Hepatocyte (in vitro differentiated cells): ENCODE measurements at places on chromosomes 6 and 20.
A peak's percentile ranks its signal among the peaks of the same experiment; 100 is the strongest.

- peaks cover 13% of the 10 kb centered on the region for H3K4me1 ChIP-seq
- H3K36me3 ChIP-seq: no peaks in the 10 kb centered on the region
- no peak for DNase-seq
Observed at GRCh38 chr6:156862711-156863110, 85.5 kb downstream of the ARID1B start.

- no peaks in the 10 kb centered on the region for H3K4me1 ChIP-seq
- H3K36me3 ChIP-seq: no peaks in the 10 kb centered on the region
- H3K27me3 ChIP-seq: peaks cover 11% of the 10 kb centered on the region
- peak overlapping the region; percentile 80 for H3K27ac ChIP-seq
- peak overlapping the region; percentile 68 for H3K4me3 ChIP-seq
Observed at GRCh38 chr6:136551103-136551502, 881 bp upstream of the MAP7 start.

GRCh38 chr20:48455651-48456365 is 372.0 kb downstream of the PREX1 start:
- no peak overlapping the region for H3K27ac ChIP-seq
- H3K36me3 ChIP-seq: no peaks in the 10 kb centered on the region
- H3K4me1 ChIP-seq: no peaks in the 10 kb centered on the region
- H3K27me3 ChIP-seq: no peaks in the 10 kb centered on the region
- no peak overlapping the region for H3K4me3 ChIP-seq

DNA sequence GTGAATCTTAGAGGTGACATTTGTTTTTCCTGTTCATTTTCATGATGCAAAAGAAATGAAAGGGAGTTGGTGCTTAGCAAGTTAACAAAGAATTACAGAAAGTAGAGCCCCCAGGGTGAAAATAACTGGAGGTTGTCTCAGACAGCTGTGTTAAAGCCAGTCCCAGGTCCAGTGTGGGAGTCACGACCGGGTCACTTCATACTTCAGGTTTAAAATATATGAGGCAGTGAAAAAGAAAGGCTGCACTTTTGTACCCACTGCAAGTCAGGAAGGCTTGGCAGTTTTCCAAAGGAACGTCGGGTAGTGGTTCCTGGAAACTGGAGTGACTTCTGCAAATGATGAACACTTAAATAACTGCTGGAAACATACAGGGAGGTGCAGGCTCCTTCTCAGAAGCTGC is 91.5 kb upstream of the THBS2 start:
- no peak overlapping the region for H3K4me3 ChIP-seq
- no peak overlapping the region for H3K27ac ChIP-seq
- no peaks in the 10 kb centered on the region for H3K36me3 ChIP-seq

GRCh38 chr6:146861029-146861563 is 262.3 kb downstream of the ADGB start:
- no peak overlapping the region for H3K4me3 ChIP-seq
- H3K36me3 ChIP-seq: no peaks in the 10 kb centered on the region

DNA sequence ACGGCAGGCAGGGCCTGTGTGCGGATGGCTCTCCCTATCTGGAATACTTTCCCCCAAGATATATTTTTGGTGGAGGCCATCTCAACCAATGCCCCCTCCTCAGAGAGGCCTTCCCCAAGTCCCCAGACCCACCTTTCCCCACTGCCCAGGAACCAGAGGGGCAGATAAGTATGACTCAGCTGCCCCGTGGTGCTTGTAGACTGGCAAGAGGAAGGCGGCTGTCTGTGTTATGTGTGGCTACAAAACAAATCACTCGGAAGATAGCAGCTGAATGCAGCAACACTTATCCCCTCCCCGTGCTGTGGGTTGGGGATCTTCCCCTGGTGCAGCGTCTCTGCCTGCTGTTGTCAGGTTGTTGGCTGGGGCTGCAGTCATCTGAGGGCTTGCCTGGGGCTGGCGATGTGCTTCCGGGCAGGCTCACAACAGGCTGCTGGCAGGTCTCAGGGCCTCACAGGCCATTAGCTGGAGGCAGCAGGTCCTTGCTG is 7.1 kb downstream of the NPEPL1 start:
- H3K27me3 ChIP-seq: no peaks in the 10 kb centered on the region
- H3K4me1 ChIP-seq: no peaks in the 10 kb centered on the region
- H3K27ac ChIP-seq: peak overlapping the region; percentile 72
- H3K36me3 ChIP-seq: no peaks in the 10 kb centered on the region
- no peak for DNase-seq

DNA sequence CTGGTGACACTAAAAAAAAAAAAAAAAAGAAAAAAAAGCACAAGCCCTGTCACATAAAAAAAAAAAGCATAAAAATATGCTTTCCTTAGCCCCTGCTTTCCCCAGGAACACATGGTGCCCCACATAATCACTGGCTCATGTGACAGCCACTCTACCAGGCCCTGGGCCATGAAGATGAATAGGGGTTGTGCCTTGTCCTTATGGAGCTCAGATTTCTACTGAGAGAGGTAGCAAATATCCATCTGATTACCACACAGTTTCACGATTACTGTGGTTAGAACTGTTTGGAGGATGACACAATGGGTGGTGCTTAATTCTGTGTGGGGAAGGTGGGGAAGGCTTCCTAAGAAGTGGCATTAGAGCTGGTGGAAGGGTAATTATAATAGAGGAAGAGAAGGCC is 9.3 kb downstream of the RAET1E start:
- no peaks in the 10 kb centered on the region for H3K27me3 ChIP-seq
- no peaks in the 10 kb centered on the region for H3K4me1 ChIP-seq
- no peaks in the 10 kb centered on the region for H3K36me3 ChIP-seq
- no peak for DNase-seq

- no peak overlapping the region for H3K4me3 ChIP-seq
- no peak overlapping the region for H3K27ac ChIP-seq
- H3K4me1 ChIP-seq: no peaks in the 10 kb centered on the region
Observed at GRCh38 chr6:138655828-138656227, 117.7 kb upstream of the CCDC28A start.

GRCh38 chr20:57672164-57672563 is 37.7 kb downstream of the PMEPA1 start:
- H3K27ac ChIP-seq: no peak overlapping the region
- no peaks in the 10 kb centered on the region for H3K36me3 ChIP-seq
- H3K4me1 ChIP-seq: no peaks in the 10 kb centered on the region
- no peak overlapping the region for H3K4me3 ChIP-seq

GRCh38 chr6:21070620-21071019 is 522.9 kb upstream of the SOX4 start:
- no peaks in the 10 kb centered on the region for H3K36me3 ChIP-seq
- no peak overlapping the region for H3K27ac ChIP-seq
- H3K27me3 ChIP-seq: no peaks in the 10 kb centered on the region
- no peak overlapping the region for H3K4me3 ChIP-seq
- H3K4me1 ChIP-seq: no peaks in the 10 kb centered on the region

DNA sequence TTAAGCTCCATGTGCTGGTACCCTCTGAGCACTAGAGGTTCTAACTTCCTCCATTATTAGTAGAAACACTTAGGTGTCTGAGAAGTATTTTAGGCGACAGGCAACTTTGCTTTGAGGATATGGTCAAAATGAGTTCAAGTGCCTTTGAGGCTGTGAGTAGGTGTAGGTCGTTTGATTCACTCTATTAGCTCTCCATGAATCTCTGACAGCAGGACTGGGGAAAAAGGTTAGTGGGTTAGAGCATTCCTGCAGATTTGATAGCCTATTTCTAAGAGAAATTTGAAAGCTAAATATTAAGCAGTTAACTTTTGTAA is 45.9 kb downstream of the IGF2R start:
- no peaks in the 10 kb centered on the region for H3K4me1 ChIP-seq
- H3K36me3 ChIP-seq: no peaks in the 10 kb centered on the region
- H3K4me3 ChIP-seq: no peak overlapping the region
- DNase-seq: no peak
- H3K27ac ChIP-seq: no peak overlapping the region

GRCh38 chr6:152948150-152948768 is 34.6 kb downstream of the FBXO5 start:
- H3K27me3 ChIP-seq: no peaks in the 10 kb centered on the region
- DNase-seq: peak; percentile 55
- H3K27ac ChIP-seq: no peak overlapping the region
- H3K36me3 ChIP-seq: no peaks in the 10 kb centered on the region
- no peaks in the 10 kb centered on the region for H3K4me1 ChIP-seq
- H3K4me3 ChIP-seq: no peak overlapping the region

- H3K4me1 ChIP-seq: no peaks in the 10 kb centered on the region
- no peak overlapping the region for H3K27ac ChIP-seq
- no peaks in the 10 kb centered on the region for H3K36me3 ChIP-seq
- no peak for DNase-seq
Observed at GRCh38 chr6:98470821-98471220, 363.6 kb upstream of the POU3F2 start.

- H3K27ac ChIP-seq: no peak overlapping the region
- DNase-seq: no peak
- H3K4me3 ChIP-seq: no peak overlapping the region
Observed at GRCh38 chr6:24537771-24538385, 43.1 kb downstream of the ALDH5A1 start.

GRCh38 chr20:38863024-38863851 is 57.7 kb downstream of the PPP1R16B start:
- H3K27ac ChIP-seq: no peak overlapping the region
- no peaks in the 10 kb centered on the region for H3K36me3 ChIP-seq
- DNase-seq: no peak
- H3K27me3 ChIP-seq: no peaks in the 10 kb centered on the region
- H3K4me3 ChIP-seq: no peak overlapping the region

DNA sequence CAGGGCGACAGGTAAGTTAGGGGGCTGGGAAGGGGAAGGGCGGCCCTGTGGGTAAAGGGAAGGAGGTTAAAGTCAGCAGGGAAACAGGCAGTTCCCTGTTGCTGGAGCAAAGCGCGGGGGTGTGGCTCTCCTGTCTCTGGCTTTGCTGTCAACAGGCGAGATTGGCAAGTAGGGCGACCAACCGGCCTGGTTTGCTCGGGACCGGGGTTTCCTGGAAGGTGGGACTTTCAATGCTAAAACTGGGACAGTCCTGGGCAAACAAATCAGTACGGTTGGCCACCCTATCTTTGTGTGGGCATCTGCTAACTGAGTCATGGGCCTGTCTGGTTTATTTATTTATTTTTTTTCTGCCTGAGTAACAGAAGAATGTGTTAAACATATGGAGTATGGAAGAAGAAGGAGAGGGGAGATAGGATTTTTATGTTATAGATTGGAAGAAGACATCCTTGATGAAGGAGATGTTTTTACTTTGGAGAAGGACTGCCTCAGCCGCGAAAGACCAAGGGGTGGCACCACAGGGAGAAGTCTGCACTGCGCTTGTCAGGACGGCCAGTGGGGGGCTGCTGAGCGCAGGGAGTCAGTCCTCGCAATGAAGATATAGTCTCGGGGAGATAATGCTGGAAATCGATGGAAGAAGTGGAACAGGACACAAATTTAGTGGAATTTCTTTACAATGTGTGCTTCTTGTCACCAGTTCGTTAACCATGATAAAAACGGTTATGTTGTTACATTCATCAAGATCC is 43.4 kb upstream of the ESR1 start:
- no peak overlapping the region for H3K4me3 ChIP-seq
- no peak overlapping the region for H3K27ac ChIP-seq
- DNase-seq: peak; percentile 77
- H3K4me1 ChIP-seq: no peaks in the 10 kb centered on the region
- peaks cover 4% of the 10 kb centered on the region for H3K27me3 ChIP-seq

DNA sequence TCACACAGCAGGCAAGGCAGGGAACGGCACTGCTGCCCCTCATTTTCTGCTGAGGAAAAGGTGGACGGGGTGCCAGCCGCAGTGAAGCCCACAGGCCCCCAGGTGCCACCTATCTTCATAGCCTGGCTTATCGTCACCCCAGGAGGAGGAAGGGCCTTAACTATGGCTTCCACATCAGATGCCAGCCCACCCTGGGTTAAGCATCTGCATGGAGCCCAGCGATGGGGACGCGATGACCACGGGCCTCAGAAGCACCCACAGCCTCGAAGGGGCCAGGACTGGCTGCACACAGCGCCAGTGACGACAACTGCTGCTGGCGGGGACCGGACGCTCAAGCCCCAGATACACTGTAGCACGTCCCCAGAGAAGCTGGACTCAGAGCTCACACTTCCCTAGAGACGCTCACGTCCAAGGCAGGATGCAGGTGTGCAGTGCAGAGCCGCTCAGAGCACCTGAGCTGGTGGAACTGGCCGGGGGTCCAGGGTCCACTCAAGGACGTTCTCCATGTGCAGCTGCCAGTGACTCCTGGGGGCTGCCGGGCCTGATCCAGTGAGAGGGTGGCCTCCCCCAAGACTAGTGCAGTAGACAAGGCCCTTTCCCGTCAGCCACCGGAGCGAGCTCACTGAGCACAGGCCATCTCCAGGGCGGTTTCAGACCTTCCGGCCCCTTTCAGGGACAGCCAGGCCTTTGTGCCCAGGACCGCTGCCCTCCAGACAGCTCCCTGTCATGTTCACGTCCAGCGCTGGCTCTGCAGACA is 83.0 kb downstream of the YTHDF1 start:
- DNase-seq: no peak
- H3K4me3 ChIP-seq: no peak overlapping the region
- no peaks in the 10 kb centered on the region for H3K4me1 ChIP-seq
- H3K27me3 ChIP-seq: peaks cover 25% of the 10 kb centered on the region

DNA sequence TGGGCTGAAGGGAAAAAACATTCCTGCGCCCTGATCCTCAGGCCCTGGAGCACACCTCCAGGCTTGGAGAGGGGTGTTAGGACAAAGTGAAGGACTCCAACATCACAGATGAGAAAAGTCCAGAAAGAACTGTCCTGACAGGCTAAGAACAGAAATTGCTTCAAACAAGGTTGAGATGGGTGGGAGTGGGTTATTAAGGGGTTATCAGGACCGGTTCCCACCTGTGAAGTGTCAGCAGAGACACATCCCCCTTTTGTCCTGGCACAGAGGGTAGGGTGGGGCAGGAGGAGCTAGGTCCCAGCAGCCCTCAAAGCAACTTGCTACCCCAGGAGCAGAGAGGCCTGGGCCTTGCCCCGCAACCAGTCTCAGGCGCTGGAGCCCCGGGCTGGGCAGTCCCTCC is 3.5 kb downstream of the SPDEF start:
- H3K27me3 ChIP-seq: no peaks in the 10 kb centered on the region
- H3K36me3 ChIP-seq: no peaks in the 10 kb centered on the region
- H3K4me1 ChIP-seq: no peaks in the 10 kb centered on the region
- H3K27ac ChIP-seq: no peak overlapping the region
- no peak for DNase-seq

DNA sequence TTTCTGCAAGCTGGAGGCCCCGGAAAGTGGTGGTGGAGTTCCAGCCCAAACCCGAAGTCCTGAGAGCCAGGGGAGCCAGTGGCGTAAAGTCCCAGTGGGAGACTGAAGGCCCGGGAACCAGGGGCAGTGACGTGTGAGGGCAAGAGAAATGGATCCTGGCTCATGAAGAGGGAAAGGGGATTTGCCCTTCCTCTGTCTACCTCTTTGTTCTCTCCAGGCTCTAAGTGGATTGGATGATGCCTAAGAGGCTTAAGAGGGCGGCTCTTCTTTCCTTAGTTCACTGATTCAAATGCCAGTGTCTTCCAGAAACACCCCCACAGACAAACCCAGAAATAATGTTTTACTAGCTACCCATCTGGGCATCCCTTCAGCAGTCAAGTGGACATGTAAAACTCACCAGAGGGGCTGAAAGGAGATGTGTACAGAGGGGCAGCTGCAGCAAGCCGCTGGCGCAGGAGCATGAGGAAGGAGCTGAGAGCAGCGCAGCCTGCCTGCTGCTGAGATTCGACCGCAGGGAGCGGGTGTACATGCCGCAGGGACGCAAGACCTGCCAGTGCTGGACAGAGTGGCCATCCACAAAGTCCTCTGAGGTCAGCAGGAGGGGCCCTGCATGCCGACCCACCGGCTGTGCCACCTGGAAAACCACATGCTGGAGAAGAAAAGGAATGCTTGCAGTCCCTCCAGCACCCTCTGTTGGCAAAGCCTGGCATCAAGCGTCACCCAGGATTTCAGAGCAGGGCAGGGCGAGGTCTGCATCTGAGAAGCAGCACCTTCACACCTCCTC is 29.5 kb downstream of the CDYL start:
- no peaks in the 10 kb centered on the region for H3K27me3 ChIP-seq
- H3K4me3 ChIP-seq: no peak overlapping the region
- DNase-seq: peak; percentile 27
- no peaks in the 10 kb centered on the region for H3K4me1 ChIP-seq
- H3K27ac ChIP-seq: no peak overlapping the region
